ENCODE measurements at places on chromosomes 13 and 19.

DNA sequence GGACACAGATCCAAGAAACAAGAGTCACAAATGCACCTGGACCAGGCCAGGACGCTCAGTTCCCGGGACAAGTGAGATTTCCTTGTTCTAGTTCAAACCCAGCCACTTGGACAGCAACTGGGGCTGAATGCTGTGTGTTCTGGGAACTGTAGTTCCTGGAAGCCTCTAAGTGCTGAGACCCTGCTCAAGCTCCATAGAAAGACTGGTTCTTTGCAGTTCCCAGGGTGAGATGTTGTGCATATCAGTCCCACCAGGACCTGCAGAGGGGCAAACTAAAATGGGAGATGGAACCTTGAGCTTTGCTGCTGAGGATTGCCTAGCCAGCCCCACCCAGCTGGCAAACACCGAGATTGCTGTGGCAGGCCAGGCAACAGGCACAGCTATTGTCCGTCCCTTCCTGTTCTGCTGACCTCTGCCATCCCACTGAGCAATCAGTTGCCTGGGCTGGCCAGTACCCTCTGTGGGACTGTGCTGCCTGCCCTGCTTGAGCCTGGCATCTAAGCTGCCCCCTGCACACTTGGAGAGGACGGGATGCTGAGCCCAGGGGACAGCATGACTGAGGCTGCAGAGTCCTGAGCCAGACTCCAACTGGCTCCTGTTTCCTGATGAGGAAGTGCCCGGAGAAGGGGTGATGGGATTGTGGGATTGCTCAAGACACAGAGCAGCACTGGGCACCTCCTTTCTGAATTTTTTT is 1.4 kb upstream of the GIPC1 start:
- DNase-seq, result no peak

- no peak for DNase-seq
Measured at GRCh38 chr19:31992750-31993149, 352.7 kb upstream of the ZNF507 start.

GRCh38 chr13:105184201-105184600 is 1351.3 kb downstream of the EFNB2 start:
- DNase-seq, result no peak

GRCh38 chr13:89214185-89214584 is 1543.0 kb downstream of the SLITRK5 start:
- DNase-seq, result no peak

DNA sequence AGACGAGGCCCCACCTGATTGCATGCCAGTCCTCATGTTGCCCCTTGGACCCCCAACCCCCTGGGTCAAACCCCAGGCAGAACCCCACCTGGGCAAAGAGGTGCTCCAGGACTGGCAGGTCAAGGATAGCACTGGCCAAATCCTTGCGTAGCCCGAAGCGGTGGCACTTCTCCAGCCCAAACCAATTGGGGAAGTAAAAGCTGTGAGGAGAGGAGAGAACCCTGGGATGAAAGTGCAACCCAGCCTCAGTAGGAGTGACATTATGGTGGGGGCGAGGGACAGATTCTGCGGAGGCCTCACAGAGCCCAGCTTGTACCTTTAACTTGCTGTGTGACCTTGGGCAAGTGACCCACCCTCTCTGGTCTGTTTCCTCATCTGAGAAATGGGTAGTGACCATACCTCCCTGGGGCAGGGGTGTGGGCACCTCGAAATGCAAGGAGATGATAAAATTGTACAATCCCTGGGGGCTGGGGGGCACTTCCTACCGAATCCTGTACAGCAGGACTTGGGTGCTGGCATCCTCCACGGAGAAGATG is 4.4 kb downstream of the JAK3 start:
- DNase-seq, result no peak

GRCh38 chr19:47324502-47324901 is 7.5 kb upstream of the C5AR2 start:
- DNase-seq, result no peak

GRCh38 chr13:78139765-78140164 is 221.1 kb upstream of the EDNRB start:
- no peak for DNase-seq

DNA sequence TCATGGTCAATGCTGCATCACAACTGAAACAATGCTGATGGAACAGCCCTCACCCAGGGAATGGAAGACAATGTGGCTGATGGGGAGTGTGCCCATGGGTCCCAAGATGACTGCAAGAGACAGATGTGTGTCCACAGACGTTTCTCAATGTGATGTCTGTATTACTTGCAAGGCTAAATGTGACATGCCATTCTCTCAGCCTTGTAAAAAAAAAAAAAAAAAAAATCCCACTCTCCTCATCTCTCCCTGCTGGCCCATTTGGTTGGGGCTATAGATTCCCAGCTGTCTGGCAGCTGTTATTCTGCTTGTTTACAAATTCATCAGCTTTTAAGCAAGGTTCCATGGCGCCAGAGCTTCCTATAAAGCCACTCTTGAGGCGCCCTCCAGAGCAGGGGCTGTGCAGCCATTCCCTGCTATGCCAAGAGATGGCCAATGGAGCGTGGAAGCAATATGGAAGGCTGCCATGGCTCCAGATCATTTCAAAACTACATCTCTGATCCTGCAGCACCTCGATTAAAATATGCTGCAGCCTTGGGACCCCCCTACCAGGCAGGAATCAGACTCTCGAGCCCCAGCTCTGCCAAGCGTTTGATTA is 294.8 kb downstream of the FOXO1 start:
- DNase-seq, result no peak

GRCh38 chr13:109172136-109172535 is 542.7 kb downstream of the MYO16 start:
- DNase-seq, result no peak
